Astrocyte (in vitro differentiated cells and primary cell): ENCODE measurements at places on chromosomes 1 and 21. TPM values are rescaled to one million over a fixed set of nuclear protein-coding genes. Genes with fewer than 3 reads are reported as not detected.

Gene FCRL1
- total RNA-seq: not detected in 2 replicates

Gene NPR1
- total RNA-seq: 0.07 and 0.11 TPM in 2 replicates

GRCh38 chr1:24363994-24364393 lies 44.8 kb downstream of the GRHL3 start:
- no peak for DNase-seq

DNA sequence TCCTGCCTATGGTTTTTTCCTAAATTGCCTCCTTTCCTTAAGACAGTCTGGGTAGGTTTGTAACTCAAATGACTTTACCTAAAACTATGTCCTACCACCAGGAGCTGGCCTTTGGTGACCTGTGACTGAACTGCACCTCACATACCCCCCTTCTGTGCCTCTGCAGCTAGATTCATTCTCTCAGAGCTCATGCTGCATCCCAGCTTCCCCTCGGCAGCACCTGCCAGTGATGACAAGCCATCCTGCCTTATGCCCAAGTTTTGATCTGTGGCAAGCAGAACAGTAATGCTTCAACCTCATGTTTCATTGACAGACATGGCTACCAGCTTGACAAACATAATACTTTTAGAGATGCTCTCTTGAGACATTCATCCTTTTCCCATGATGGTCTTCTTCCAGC lies 141.9 kb downstream of the TSEN15 start:
- no peak for DNase-seq

Gene KIRREL1
- total RNA-seq: 195 and 231 TPM in 2 replicates

DNA sequence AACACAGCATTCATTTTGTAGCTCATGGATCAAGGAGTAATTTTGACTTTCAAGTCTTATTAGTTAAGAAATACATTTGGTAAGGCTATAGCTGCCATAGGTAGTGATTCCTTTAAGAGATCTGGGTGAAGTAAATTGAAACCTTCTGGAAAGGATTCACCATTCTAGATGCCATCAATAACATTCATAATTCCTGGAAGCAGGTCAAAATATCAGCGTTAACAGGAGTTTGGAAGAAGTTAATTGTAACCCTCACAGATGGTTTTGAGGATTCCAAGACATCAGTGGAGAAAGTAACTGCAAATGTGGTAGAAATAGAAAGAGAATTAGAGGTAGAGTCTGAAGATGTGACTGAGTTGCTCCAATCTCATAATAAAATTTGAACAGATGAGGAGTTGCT lies 216.6 kb downstream of the GREM2 start:
- no peak for DNase-seq

GRCh38 chr1:172766462-172766861 lies 107.6 kb downstream of the FASLG start:
- DNase-seq: no peak

Gene TMEM269
- 0.07 and 0.09 TPM in 2 replicates for total RNA-seq

Gene SRRM1
- total RNA-seq: 124 and 138 TPM in 2 replicates

DNA sequence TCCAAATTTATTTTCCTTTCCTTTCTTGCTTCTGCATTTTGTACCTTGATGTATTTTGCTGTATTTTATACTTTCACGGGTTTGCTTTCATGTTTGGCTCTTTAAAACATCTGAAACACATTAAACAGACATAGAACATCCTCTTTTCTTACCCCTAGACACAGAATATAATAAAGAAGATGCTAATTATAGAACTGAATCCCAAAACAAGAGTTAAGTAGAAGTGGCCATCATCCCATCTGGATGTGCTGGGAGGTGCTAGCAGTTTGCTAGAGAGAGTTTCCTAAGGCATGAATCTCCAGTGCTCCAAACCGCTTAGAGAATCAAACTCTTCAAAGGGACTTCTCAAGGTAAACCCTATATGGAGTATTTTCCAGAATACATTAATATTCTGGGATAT lies 53.9 kb upstream of the GNG12 start:
- DNase-seq: no peak

- no peak for DNase-seq
These were observed 60.0 kb upstream of the RGS21 start for GRCh38 chr1:192256674-192257334.

DNA sequence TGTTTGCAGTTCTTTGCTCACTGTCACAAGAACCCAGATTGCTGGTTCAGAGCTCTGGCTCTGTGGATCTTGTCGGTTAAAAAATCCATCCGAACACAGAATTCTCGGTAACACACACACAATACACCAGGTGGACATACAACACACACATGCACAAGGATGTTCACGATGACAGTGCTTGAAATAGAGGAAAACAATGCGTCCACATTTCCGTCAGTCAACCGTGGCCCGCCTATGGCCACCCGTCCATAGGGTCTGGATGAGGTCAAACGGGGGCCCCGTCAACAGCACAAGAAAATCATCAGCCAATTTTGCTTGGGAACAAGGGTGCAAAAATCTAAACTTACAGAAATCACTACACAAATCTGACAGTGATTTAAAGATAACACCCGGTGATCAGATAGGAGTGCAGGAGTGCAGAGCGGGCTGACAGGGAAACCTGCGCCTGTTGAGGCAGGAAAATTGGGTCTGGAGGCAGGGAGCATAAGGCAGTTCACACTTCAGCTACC lies 50.4 kb upstream of the SLC19A1 start:
- DNase-seq: no peak

Gene SAMD11
- 6.0 and 9.5 TPM in 2 replicates for total RNA-seq
